ENCODE measurements at places on chromosomes 5 and 9.

DNA sequence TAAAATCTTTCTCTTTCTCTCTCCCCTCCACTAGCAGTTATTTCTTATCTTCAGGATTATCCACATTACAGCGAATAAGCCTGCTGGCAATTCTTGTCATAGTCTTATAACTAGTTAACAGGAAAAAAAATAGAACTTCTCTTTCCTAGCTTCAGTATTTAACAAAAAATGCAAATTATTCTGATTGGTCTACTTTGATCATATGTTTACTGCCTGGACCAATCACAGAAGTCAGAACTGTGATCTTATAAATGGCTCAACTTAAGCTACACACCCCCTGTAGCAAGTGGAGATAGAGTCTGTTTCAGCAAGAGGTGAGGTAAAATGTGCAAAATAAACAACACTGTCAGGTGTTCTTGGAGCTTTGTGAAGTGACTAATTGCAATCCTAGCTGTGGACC lies 389.4 kb upstream of the TUSC1 start:
- DNase-seq, result no peak

- no peak for DNase-seq
These were observed 21.9 kb upstream of the TTC39B start for GRCh38 chr9:15328946-15329345.

- DNase-seq, result no peak
These were observed 359.5 kb downstream of the CETN3 start for GRCh38 chr5:90050103-90050502.

GRCh38 chr5:138369706-138370105 lies 17.2 kb downstream of the KDM3B start:
- no peak for DNase-seq

- DNase-seq, result peak; percentile 29
These were observed 16.0 kb upstream of the PUM3 start for GRCh38 chr9:2859776-2860379.

GRCh38 chr9:107971241-107971640 lies 481.7 kb upstream of the KLF4 start:
- DNase-seq, result no peak
